ENCODE measurements at places on chromosomes 13 and 19.
A peak's percentile ranks its signal among the peaks of the same experiment; 100 is the strongest.

DNA sequence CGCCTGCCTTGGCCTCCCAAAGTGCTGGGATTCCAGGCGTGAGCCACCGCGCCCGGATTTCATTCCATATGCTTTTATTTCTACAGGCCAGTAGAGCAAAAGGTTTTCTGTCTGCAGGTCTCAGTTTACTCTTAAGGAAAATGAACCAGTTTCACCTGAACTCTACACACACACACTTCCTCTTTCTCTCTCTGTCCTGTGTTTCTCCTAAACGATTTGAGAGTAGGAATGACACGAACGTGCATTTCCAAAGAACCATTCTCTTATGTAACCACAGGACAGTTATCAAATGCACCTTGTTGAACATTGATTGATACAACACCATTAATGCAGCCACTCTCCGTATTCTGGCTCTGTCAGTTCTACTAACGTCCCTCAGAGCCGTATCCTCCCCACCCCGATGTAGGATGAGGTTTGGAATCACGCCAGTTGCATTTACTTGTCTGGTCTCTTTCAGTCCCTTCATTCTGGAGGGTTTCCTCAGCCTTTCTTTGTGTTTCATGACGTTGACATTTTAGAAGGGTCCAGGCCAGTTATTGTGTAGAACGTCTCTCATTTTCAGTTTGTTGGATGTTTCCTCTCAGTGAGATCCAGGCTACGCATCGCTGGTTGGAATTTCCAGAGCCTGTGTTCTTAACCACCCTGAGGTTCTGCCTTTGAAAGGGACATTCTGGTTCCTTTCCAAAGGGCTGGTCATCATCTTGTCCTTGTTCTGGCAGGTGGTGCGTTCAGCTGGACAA lies 36.0 kb downstream of the BICRA start:
- no peak for DNase-seq

DNA sequence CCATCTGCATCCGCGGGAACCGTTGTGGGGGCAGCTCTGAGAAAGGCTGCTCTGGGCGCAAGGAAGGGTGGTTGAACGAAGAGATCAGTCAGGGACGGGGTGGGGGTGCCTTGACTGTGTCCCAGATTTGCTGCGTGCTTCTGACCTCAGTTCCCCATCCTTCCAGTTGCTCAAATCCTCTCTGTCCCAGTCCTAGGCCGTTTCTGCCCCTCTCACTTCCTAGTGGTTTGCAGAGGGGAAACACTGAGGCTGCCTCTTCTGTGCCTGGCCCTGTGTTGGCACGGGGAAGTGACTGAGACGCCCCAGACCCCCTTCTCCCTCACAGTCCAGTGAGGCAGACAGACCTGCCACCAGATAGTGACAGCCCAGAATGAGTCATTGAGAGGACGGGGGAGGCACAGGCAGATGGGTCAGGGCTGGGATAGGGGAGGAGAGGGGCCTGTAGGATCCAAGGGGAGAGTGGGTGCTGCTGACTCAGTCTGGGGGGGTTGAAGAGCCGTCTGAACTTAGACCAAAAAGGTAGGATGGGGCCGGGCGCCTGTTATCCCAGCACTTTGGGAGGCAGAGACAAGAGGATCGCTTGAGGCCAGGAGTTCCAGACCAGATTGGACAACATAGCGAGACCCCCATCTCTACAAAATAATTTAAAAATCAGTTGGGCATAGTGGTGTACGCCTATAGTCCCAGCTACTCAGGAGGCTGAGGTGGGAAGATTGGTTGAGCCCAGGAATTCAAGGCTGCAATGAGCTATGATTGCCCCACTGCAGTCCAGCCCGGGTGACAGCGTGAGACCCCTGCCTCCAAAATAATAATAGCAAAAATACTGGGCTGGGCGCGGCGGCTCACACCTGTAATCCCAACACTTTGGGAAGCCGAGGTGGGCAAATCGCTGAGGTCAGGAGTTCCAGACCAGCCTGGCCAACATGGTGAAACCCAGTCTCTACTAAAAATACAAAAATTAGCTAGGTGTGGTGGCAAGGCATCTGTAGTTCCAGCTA lies 26.5 kb downstream of the NUMBL start:
- peak; percentile 57 for DNase-seq

- no peak for DNase-seq
These were observed 16.1 kb downstream of the SBK2 start for GRCh38 chr19:55520691-55521292.

- DNase-seq, result no peak
These were observed 684.5 kb upstream of the SLITRK1 start for GRCh38 chr13:84566780-84567179.

DNA sequence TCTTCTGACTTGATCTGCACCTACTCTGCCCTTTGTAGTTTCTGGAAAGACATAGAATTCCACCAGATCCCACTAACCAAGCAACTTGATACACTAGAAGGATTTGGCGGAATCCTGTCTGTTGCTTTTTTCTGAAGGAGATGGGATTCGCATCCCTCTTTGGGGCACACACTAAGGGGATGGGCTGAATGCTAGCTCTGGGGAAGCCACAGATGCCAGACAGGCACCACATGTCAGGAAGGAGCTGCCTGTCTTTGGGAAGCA lies 52.1 kb downstream of the SERP2 start:
- DNase-seq, result no peak

GRCh38 chr19:1134431-1134830 lies 30.6 kb downstream of the GPX4 start:
- no peak for DNase-seq

- DNase-seq, result no peak
These were observed 1.2 kb downstream of the ZNF233 start for GRCh38 chr19:44260695-44261446.

GRCh38 chr19:37009871-37010270 lies 68.4 kb upstream of the ZNF420 start:
- DNase-seq, result no peak

DNA sequence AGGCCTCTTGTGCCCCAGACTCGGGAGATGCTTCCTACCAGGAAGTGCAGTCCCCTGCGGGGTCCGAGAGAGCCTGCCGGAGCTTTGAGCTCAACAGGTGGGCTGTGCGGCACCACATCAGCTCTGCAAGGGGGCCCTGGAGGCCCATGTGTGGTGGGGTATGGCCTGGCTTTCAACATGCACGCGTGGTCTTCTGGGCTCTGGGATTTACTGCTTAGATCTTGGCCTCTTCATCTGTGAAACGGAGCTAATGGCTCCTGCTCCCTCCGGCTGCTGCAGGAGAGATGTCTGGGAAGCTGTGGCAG lies 18.0 kb downstream of the NDUFB7 start:
- DNase-seq, result no peak

- peak; percentile 94 for DNase-seq
These were observed 672 bp upstream of the IRF2BP1 start for GRCh38 chr19:45886427-45887199.

GRCh38 chr19:14003251-14004055 lies 2.7 kb downstream of the RFX1 start:
- DNase-seq, result no peak

DNA sequence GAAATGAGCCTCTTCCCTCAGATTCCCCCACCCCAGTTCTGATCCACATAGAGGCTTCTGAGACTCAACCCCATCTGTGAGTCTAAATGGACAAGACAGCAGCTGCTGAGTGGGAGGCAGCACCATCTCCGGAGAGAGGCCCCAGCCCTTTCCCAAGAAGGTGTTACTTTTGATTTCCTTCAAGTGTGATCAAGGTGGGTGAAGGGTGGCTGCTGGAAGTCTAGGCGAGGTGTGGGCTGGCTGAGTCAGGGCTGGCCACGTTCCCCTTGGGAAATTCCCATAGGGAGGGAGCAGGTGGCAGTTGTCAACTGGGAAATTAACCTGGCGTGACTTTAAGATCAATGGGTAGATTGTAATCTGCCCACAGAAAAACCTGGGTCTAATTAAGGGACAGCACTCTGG lies 148.0 kb downstream of the FOXO1 start:
- DNase-seq, result no peak

GRCh38 chr13:85896516-85897450 lies 97.6 kb upstream of the SLITRK6 start:
- peak; percentile 21 for DNase-seq

Measured in SK-N-SH (cell line).